Activated T-cell treated with anti-CD3 and anti-CD28 coated beads, Interleukin-2, amount 50 U/mL, for 48 hours (primary cell): ENCODE measurements at places on chromosomes 4 and X.

- no peak for DNase-seq
These were observed 105.4 kb downstream of the MTNR1A start for GRCh38 chr4:186449954-186450353.

DNA sequence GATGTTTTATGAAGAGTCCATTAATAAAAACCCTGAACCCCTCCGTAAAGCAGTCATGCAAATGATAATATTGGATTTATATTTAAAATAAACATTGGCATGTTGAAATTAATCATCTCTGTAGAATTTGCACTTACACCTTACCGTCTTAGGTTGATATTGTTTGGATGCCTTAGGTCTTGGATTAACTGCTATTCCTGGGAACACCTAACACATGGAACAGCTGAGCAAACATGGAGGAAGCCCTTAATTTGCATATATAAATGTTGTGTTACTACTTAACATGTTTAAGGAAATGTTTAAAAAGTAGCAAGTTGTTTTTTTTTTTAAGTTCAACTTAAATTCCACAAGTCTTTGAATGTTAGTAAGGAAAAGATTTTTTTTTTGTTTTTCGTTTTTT, 62.5 kb downstream of the NSD2 start:
- no peak for DNase-seq

DNA sequence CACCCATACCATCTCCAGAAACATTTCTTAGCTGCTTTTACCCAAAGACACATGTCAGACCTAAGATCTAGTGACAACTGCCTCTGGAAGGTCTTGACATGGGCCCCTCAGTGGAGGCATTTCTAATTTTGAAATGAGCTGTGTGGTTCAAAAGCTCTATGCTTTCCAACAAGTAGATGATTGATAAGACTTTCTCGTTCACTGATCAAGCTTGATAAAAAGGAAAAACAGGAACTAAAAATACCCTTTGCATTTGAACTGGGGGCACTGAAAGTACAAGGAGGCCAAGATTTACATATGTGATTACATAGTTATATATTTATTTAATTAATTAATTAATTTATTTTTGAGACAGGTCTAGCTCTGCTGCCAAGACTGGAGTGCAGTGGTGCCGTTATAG, 61.3 kb upstream of the SCOC start:
- DNase-seq: no peak

GRCh38 chr4:65738134-65738533, 67.8 kb upstream of the EPHA5 start:
- no peak for DNase-seq

DNA sequence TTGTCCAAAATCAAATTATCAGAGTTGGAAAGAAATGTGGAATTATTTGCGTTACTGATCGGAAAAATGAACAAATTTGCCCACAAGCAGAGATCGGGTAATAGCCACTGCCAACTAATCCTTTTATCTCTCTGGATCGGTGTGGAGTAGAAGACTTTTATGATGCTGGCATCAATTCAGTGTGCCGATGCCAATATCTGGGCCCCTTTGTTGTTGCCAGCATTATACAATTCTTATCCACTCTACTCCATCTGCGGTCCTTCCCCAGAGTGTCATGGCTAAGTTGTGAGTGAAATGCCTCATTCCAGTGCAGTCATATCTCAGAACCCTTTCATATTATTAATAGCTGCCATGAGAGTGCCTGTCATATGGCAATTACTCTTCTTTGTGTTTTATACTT, 660.2 kb downstream of the ADGRL3 start:
- no peak for DNase-seq
